ENCODE measurements at places on chromosomes 7 and 10.

DNA sequence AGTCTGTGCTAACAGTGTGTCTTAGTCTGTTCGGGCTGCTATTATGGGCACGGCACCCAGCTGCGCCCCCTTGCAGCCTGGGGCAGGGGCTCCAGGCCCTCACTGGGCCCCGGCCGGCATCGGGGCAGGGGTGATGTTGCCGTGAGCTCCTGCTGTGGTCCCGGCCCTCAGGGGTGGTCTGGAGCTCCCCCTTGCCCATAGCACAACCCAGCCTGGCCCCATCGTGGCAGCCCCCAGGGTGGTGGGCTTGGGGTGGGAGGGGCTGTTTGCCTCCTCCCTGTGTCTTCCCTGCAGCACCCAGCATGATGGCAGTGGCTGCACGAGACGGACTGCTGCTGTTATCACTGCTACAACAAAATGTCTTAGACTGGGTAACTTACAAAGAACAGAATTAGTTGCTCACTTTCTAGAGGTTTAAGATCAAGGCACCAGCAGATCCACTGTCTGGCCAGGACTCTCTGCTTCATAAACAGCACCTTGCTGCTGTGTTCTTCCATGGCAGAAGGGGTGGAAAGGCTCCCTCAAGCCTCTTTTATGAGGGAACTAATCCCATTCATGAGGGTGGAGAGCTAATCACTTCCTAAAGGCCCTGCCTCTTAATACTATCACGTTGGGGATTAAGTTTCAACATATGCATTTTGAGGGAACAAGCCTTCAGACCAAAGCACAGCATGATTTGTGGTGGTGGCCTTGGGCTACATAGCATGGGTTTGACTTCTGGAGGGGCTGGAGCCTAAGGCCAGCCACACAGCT, 149.5 kb downstream of the SEC23IP start:
- DNase-seq: no peak

DNA sequence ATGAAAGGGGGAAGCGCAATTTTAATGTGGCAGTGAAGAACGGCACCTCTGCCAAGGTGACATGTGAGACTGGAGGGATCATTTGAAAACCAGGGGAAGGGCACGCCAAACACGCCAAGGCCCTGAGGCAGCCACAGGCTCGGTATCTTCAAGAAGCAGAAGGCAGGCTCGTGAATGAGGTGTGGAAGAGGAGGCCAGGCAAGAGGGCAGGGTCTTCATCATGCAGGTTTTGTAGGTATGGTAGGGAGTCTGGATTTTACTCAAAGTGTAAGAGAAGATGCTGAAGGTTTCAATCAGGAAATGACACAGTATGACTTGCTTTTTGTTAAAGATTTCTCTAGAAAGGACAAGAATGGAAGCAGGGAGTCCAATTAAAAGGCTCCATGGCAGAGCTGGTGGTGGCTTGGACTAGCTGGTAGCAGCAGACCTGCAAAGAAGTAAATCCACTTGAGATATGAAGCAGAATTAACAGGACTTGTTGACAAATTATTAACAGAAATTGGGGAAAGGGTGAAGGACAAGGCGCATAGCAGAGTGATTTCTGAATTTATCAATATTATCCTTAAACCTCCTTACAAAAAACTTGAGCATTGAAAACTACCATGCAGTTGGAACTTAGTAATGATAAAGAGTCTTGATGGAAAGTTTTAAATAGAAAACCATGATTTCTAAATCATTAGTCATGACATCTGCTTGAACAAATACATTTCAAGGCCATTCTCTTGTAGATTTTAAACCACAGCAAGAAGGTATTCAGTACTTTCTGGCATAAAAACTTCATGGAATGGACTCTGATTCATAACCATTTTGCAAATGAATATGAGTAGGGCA, 70.4 kb downstream of the COA1 start:
- no peak for DNase-seq

DNA sequence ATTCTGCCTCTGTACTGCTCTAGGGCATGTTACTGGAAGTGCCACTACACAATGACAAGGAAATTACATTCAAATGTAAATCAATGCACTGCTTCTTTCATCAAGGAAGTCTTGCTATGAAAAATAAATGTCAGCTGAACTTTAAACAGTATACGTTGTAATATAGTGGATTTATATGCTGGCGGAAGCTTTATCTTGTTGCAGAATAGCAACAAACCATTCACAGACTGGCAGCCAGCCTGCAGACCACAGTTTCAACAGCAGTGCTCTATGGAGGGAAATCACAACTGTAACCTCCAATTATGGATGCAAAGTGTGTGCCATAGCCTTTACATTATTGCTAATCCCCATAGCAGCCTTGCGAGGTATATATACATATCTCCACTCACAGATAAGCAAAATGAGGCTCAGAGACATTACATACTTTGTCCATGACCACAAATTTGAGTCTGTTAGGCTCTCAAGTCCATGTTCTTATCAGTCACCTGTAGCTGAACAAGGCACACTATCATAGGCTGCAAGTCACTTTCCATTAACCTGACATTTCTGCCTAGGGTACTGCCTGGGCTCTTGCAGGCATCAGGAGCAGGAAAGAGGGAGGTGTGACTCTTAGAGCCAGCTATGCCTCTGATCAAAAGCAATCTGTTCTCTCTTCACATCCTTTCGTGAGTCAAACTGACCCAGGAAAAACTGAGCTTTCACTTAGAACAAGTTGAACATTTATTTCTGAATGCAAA, 22.6 kb downstream of the COL28A1 start:
- DNase-seq: no peak

- DNase-seq: no peak
Observed at GRCh38 chr10:15068802-15069201, 19.8 kb downstream of the ACBD7 start.

DNA sequence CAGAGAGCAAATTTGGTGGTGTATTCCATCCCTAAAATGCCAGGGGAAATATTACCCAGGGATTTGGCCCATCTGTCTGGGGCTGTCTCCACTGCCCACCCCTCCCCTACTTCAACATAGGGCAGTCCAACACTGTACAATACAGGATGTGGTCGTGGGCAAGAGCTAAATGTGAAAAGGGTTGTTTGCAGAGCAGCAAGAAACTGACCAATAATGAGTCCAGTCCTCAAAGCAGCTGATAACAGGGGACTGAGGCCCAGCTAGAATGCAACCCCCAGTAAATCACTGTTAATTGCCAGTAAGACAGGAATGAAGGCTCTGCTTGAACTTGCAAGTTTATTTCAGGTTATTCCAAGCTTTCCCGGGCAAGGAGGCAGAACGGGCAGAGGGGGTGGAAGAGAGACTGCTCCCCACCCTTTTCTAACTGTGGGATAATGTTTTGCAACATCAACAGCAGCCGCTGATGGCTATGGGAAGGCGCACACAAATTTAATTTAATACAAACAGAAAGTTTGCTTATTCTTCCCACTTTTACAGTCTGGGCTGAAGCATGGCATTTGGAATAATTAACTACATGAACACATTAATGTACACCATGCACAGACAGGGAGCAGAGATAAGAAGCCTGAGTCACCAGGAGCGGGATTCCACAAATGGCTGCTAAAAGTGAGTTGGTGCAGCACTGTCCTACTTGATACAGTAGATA, 36.8 kb downstream of the AFAP1L2 start:
- no peak for DNase-seq

- DNase-seq: no peak
Observed at GRCh38 chr7:133789974-133790373, 337.2 kb upstream of the LRGUK start.

GRCh38 chr7:91306266-91306665, 42.0 kb downstream of the FZD1 start:
- no peak for DNase-seq

- DNase-seq: no peak
Observed at GRCh38 chr10:59011972-59012632, 164.3 kb upstream of the PHYHIPL start.

DNA sequence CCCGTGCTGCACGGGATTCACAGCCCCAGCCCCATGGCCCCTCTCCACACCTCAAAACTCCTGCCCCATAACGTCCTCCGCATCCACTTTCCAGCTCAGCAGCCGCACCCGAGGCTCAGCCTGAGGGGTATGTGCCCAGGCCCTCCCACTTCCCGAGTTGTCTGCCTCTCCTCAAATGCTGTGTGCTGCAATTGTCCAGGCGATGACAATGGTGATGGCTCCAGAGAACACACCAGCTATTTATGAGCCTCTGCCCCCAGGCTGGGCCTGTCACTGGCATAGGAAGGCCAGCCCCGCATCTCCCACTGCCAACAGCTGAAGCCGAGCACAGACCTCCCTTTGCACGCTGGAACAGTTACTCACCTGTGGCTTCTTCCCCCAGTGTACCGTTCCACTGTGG, 2.4 kb upstream of the LDB3 start:
- no peak for DNase-seq
